NCI-H1092 (cell line): ENCODE measurements at places on chromosomes 16 and 17.
A peak's percentile ranks its signal among the peaks of the same experiment; 100 is the strongest.

GRCh38 chr17:79168486-79169055 lies 93.9 kb downstream of the ENGASE start:
- DNase-seq, result no peak

DNA sequence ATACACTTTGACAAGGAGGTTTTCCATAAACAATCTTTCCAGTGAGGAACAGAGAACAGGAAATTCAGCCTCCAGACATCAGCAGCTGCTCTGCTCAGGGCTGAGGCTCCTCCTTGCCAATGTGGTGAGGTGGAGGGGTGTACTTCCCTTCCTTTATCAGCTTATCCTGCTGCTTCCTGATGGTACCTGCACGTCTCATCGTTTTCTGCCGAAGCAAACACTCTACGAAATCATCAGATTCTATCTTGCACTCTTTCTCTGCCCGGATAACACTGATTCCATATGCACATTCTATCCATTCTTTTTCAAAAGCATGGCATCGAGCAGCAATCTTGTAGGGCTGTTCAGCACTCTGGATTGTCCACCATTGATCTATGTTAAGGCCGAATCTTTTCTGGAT lies 15.4 kb upstream of the SEZ6 start:
- no peak for DNase-seq

- peak; percentile 45 for DNase-seq
These were observed 59.8 kb upstream of the ARL4D start for GRCh38 chr17:43338886-43339516.

- no peak for DNase-seq
These were observed 752.9 kb downstream of the KCNJ2 start for GRCh38 chr17:70922268-70922667.

- no peak for DNase-seq
These were observed 26.5 kb downstream of the PDIA2 start for GRCh38 chr16:309476-309875.

DNA sequence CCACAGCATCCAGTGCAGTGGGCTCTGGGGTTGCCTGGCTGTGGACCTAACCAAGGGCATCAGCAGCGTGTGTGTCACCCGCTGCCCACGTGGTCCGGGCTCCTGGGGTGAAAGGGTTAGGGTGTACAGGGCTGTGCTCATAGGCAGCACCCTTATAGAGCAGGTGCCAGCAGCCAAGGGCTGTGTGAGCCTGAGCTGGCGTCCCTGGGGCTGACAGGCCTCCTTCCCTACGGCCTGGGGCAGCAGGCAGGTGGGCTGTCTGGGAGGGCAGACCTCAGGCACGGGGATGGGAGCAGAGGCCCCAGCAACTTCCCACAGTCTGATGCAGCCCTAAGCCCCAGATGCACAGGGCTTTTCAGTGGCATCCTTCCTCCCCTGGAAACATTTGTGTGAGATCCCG lies 13.9 kb downstream of the CD300A start:
- no peak for DNase-seq

DNA sequence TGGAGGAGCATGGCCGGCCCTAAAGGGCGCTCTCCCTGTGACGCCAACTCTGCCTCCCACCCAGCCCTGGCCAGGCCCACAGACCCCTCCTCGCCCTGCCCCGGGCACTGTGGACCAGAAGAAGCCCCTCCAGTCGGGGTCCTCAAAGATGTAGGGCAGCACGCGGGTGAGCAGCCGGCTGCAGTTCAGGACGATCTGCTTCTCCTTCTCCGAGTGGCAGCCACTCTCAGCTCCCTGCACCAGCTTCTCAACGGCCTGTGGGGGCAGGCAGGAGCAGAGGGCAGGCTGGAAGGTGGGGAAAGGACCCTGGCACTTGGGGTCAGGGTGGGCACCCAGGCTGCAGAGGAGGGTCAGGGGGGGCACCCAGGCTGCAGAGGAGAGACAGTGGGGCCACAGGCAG lies 8.9 kb downstream of the HID1 start:
- DNase-seq, result no peak

DNA sequence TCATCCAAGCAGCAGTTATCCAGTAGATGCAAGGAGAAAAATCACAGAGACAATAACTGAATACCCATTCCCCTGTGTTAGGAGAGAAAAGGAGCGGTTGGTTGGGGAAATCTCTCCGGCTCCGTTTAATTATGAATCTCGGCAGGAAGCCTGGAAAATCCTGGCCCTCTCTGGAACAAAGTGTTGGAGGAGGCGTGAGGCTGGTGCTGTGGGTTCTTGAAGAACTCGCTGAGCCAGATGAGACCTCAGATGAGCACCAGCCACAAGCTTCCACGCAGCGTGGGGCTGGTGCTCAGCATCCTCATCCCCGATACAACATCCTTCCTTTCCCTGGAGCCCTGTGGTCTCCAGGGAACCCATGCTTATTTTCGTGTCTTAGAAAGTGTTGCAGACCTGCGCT lies 39.7 kb downstream of the CACNG4 start:
- no peak for DNase-seq

- no peak for DNase-seq
These were observed 678 bp downstream of the CDR2L start for GRCh38 chr17:74987909-74988711.

DNA sequence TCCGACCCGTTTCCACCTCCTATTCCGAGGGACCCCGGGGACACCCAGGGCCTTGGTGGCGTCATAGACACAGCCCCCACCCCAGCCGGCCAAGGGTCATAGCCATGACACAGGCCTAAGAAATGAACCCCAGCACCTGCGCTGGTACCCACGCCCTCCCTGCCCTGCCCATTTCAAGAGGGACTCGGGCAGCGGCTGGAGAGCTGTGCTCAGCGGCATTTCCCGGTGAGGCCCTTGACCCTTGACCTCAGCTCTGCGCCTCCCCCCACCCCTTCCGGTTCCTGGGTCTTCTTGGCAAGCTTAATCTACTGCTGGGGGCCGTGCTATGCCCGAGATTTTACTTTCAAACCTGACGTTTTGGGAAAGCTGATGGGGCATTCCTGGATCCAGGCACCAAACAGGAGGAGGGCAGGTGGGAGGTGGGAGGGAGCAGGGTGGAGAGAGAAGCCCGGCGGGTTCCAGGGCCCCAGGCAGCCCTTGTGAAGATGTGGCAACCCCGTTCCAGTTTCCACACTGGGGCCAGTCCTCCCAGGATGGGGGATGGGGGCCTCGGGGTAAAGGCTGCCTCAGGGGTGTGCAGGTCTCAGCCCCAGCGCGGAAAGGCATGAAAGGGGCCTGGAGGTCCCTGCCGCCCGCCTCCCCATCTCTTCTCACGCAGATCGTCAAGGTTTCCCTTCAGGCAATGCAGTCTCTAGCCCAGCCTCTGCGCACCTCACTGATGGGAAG lies at the start of gene SLC22A31:
SLC22A31 (minus strand) TSS at position 414 of the 726 bp plus-strand sequence; CDS start at position 378, 36 bp downstream.
- DNase-seq, result no peak

GRCh38 chr17:31015639-31016038 lies 44.8 kb downstream of the RNF135 start:
- DNase-seq, result no peak

- DNase-seq, result no peak
These were observed 186.0 kb downstream of the GRIN2A start for GRCh38 chr16:9996221-9996620.
